ENCODE measurements at places on chromosomes 5 and 9. TPM values are rescaled to one million over a fixed set of nuclear protein-coding genes. Genes with fewer than 3 reads are reported as not detected.

The PCDHGB6 gene
- total RNA-seq: 2.1 TPM

The CRB2 gene
- not detected for total RNA-seq

The C5orf58 gene
- total RNA-seq: not detected

The PAEP gene
- total RNA-seq: not detected

The ANGPTL2 gene
- total RNA-seq: 71.5 TPM

The TLX3 gene
- not detected for total RNA-seq

The TCERG1 gene
- total RNA-seq: 20.4 TPM

The OCLN gene
- under 0.01 TPM for total RNA-seq

The FAM200C gene
- 1.1 TPM for total RNA-seq

The RETREG1 gene
- under 0.01 TPM for total RNA-seq

The PIP5K1B gene
- not detected for total RNA-seq

The FGF1 gene
- total RNA-seq: 37.7 TPM

The TAS2R1 gene
- total RNA-seq: not detected

The FUBP3 gene
- 38.7 TPM for total RNA-seq

The SURF6 gene
- total RNA-seq: 23.1 TPM

The FGFR4 gene
- total RNA-seq: 16.4 TPM

The ZNF879 gene
- total RNA-seq: 3.2 TPM

The CD274 gene
- total RNA-seq: 5.1 TPM

The ADAMTSL1 gene
- total RNA-seq: 10.0 TPM

The INSL4 gene
- not detected for total RNA-seq

The PCDHA1 gene
- total RNA-seq: not detected

The PPP6C gene
- 29.6 TPM for total RNA-seq

The SPATA31C1 gene
- total RNA-seq: not detected

The CTSV gene
- total RNA-seq: 2.4 TPM

The LHX6 gene
- 1.8 TPM for total RNA-seq

The PDCD1LG2 gene
- total RNA-seq: 14.3 TPM

The ZNF618 gene
- total RNA-seq: 4.4 TPM

The BTNL9 gene
- not detected for total RNA-seq

Measured in cardiac atrium fibroblast (primary cell).